ENCODE measurements at places on chromosomes 1 and 21.

GRCh38 chr1:230391776-230392535 is 34.2 kb downstream of the PGBD5 start:
- no peak for DNase-seq

- no peak for DNase-seq
Measured at GRCh38 chr1:203124546-203125317, 2.8 kb upstream of the ADORA1 start.

- no peak for DNase-seq
Measured at GRCh38 chr1:28176492-28177470, at the start of gene PTAFR. TSS of gene PTAFR (minus strand) at chr1:28176690. CDS start at chr1:28151021, 25,669 bp downstream.

GRCh38 chr1:36843906-36844610 is 190.3 kb downstream of the GRIK3 start:
- no peak for DNase-seq

DNA sequence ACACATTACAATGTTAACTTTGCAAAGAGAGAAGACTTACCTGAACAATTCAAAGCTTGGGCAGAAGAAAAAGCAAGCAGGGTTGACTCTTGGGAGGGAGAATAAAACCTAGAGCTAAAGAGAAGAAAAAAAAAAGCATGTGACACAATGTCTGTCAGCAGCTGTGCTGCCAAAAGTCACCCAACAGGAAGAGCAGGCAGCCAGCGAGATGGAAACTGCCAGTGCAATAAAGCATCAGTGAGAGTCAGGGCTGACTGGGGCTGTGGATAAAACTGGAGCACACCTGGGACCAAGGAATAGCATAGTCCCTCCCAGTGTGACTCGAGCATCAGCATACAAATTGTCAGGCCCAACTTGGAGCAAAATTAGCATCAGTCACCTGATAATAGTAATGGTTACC is 65.0 kb upstream of the SLC22A15 start:
- no peak for DNase-seq

- no peak for DNase-seq
Measured at GRCh38 chr1:93288558-93288957, 57.1 kb upstream of the DR1 start.

DNA sequence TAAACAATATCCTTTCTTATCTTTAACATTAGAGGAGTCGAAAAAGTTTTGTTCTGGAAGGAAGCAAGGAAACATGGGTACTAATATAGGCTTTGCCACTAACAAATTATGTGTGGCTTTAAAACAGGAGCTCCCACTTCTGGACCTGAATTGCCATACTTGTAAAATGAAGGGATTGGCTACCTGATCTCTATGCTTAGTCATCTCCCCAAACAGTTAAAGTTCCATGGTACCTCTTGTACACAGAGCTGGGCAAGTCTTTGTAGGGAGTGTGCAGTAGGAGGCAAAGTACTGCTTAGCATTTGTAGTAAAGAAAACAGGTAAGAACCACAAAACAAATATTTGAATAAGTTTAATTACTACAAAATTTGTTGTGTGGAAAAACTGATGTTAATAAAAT is 81.3 kb downstream of the MAST2 start:
- DNase-seq, result no peak

- DNase-seq, result no peak
Measured at GRCh38 chr21:38379147-38379546, 119.1 kb downstream of the ERG start.

DNA sequence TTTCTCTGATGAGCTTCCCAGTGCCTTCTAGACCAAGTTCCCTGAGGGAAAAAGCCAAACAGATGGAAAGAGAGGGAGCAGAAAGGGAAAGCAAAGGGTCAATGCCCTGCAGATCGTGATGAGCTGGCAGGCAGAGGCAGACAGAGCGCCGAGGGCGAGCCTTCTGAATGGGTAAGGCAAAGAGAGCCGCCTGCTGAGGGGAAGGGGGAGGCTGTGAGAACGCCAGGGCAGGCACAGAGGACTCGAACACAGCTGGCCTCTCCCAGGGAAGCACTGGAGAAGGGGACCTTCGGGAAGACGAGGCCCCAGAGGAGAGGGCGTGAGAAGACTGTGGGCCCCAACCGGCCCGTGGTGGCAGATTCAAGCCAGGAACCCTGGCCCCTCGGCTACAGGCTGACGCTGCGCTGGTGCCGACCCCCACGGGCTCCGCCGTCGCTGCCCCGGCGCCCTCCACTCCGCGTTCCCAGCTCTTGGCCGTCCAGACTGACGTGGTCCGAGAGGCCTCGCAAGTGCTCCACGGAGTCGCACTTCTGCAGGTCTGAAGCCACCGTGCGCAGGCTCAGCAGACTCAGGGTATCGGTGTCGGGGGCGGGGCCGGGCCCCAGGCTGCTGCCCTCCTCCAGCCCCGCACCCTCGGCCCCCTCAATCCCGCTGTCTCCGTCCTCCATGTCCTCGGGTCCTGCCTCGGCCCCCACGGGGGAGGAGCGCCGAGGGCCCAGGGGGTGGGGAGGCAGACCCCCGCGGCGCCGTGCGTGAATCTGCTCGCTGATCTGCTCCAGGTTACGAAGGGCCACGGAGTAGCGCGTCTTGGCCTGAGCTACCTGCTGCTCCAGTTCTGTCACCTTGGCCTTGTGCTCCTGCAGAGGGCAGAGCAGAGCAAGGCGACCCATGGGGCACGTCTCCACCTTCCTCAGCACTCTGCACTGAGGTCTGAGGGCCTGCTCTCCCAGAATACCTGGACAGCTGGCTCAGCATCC is 13.9 kb downstream of the SH3BP5L start:
- no peak for DNase-seq

GRCh38 chr1:210741564-210741963 is 392.4 kb downstream of the KCNH1 start:
- DNase-seq, result no peak

GRCh38 chr1:77926561-77927357 is 38.3 kb downstream of the NEXN start:
- DNase-seq, result peak; percentile 14

DNA sequence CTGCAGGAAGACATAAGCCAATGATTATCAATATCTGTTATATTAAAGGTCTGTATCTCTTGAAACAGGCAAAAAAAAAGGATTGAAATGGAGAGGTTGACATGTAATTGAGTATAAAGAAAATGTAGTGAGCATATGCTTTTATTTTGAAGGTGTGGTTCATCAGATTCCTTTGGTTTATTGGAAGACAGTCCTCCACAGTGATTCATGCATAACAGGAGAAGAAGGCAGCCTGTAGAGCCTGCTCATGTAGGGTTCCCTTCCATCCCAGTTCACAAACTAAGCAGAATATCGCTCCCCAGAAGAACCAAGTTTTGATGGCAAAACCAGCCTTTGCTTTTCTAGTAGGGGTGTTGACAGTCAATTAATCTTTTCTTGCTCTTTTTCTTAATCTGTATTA is 1016.8 kb upstream of the ADGRL4 start:
- no peak for DNase-seq

DNA sequence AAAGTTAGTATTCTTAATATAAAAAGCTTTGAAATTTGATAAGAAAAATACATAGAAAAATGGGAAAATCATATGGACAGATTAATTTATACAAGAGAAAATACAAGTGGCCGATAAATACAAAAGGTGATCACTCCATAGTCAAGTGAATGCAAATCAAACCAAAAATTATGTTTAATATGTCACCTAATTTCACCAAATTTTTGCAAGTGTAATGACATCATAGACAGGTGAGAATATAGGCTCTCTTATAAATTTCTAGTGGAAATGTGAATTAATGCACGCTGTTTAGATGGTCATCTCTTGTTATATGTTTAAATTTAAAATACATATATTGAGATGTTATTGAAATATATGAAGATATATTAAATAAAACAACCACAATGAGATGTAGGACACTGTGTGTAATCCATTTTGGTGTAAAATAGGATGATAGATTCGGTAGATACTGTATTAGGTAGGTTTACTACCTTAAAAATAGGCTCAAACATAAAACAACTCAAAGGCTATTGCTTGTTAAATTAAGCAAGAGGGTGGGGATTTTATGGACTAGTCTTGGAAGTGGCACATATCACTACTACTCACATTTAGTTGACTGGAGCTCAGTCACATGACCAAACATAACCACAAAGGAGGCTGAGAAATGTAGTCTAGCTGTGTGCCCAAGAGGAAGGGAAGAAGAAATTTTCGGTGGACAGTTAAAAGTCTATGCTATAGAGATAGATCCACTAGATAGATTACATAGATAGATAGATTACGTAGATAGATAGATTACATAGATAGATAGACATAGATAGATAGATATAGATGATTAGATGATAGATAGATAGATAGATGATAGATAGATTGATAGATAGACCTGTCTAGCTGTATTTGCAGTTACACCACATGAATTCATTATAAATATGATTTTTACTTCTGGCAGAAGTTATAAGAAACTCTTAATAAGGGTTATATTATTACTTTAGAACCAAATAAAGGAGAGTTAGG is 9.2 kb downstream of the INSL5 start:
- no peak for DNase-seq

DNA sequence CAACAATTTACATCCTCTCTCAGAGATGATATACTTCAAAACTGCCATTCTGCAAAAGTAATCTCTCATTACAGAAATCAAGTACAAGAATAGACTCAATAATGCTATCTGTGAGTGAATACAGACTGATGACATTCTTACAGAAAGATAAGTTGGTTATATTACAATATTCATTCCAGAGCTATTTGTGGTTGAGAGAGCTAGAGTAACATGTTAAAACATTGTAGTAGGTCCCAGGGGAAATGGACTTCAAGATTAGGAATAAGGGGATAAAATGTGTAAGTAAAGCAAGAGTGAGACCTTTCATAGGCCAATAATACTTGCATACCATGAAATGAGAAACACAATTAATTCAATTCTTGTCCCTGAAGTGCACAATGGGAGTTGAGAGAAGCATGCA is 1.5 kb downstream of the F13B start:
- DNase-seq, result no peak

DNA sequence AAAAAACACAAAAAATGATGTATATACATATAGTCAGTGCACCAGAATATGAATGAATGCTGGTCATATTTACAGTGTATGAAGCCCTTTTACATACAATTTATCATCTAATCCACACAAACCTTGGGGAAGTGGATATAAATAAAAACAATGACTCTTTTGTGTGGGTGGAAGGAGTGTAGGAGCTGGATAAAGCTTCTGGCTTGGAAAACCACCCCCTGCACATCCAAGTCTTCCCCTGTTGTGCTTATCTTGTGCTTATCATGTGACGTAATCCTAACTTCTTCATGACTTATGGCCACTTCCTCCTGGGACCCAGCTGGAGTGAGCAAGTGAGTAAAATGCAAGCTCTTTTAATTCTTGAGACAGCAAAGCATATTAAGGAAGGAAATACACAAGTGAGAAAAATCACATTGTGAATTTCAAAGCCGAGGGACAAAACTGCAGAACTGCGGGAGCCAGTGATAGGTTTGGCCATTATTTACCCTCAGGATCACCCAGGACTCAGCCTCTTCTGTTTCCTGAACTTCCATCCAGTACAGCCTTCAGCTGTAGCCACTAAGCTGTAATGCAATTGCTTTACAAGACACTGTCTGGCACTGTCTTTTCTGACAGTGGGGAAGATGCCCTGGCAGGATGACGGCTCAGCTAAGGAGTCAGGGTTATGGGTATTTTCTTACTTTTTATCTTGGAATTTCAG is 104.0 kb upstream of the PPM1J start:
- no peak for DNase-seq

DNA sequence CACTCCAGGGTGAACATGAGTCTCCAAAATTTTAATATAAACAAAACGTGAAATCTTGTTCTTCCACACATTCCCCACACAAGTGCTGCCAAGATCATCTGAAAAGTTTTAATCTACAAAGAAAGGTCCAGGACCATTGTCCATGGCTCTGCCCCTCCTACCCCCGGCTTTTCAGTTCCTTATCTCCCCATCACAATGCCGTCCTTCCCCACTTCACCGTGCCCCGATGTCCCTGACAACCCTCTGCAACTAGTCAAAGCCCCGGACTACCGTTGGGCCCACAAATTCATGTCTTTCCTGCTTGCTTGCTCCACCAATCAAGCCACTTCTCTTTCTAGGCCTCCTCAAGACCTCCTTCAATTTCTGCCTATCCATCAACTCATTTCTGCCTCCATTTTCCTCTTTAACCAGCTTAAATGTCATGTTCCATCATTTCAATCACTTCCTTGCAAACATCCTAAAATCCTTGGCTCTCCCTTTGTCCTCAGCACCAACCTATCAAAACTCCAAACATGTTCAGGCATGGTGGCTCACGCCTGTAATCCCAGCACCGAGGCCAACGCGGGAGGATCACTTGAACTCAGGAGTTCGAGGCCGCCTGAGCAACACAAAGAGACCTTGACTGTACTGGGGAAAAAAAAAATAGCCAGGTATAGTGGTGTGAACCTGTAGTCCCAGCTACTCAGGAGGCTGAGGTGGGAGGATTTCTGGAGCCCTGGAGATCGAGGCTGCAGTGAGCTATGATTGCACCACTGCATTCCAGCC is 14.0 kb upstream of the BMP8B start:
- DNase-seq, result no peak

- DNase-seq, result peak; percentile 68
Measured at GRCh38 chr1:24927988-24928688, 1.9 kb downstream of the RUNX3 start.

GRCh38 chr21:42623694-42624093 is 29.7 kb upstream of the PDE9A start:
- DNase-seq, result no peak

- no peak for DNase-seq
Measured at GRCh38 chr21:27429710-27430341, 462.9 kb upstream of the ADAMTS5 start.

DNA sequence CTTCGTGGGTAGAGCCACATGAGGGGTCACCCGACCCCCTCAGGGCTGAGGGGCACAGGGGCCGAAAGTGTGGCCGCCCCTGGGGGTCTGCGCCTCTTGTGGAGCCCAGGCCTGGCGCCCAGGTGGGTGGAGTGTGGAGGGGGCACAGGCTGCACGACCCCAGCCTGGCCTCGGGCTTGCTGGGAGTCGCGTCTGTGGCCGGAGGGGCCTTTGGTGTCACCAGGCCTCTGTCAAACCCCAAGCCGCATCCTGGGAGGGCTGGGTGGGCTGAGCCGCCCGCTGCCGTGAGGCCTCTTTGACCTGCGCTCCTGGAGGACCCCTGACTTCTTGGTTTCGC is 60.7 kb downstream of the FAAP20 start:
- DNase-seq, result no peak

DNA sequence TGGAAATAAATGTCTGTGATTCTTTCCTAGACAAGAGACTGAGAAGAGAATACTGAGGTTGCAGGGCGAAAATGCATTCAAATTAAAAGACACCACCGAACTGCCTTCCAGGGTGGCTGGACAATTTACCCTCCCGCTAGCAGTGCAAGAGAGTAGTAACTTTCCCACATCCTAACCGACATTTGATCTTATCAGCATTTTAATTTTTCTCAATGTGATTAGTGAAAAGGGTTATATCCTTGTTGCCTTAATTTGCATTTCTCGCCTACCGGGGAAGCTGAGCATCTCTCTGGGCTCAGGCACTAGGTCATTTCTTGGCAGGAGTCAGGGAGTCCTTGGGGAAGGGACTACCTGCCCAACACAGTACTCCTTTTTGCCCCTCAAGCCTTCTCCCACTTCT is 2.8 kb downstream of the TNFRSF8 start:
- no peak for DNase-seq

DNA sequence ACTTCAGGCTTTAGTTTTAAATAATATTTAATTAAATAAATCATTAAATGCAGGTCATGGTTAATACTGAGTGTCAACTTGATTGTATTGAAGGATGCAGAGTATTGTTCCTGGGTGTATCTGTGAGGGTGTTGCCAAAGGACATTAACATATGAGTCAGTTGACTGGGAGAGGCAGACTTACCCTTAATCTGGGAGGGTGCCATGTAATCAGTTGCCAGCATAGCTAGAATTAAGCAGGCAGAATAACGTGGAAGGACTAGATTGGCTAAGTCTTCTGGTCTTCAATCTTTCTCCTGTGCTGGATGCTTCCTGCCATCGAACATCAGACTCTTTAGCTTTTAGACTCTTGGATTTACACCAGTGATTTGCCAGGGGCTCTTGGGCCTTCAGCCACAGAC is 85.3 kb downstream of the MAP3K21 start:
- DNase-seq, result no peak

Data from CD4-positive, alpha-beta T cell treated with Interleukin-4 for 4 hours (primary cell).